ENCODE measurements at places on chromosomes 3 and 15. TPM values are rescaled to one million over a fixed set of nuclear protein-coding genes. Genes with fewer than 3 reads are reported as not detected.

GOLGA8O gene
- 3.7 TPM for total RNA-seq

MYZAP gene
- 5.1 TPM for total RNA-seq

ARNT2 gene
- not detected for total RNA-seq

LRRC2 gene
- 0.10 TPM for total RNA-seq

MEX3B gene
- total RNA-seq, result 1.3 TPM

PRR20G gene
- total RNA-seq, result not detected
